ENCODE measurements at places on chromosomes 1 and 21.

DNA sequence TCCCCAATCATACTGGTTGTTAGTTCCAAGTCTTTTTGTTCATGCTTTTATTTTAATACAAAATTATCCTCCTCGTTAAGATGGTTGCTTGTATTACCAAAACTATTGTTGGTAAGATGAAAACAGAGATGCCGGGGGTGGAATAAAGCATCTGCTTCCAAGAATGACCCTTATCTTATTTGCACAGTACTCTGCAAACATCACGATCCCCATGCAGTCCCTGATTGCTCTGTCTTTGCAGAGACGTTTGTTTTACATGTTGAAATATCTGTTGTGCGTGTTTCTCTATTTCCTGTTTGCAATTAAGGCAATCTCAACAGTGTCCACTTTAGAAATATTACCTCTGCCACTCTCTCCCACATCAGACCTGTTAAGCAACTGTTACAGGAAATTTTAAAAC is 141.3 kb upstream of the NCAM2 start:
- DNase-seq = no peak

- no peak for DNase-seq
Observed at GRCh38 chr1:77143529-77144121, 75.6 kb downstream of the PIGK start.

DNA sequence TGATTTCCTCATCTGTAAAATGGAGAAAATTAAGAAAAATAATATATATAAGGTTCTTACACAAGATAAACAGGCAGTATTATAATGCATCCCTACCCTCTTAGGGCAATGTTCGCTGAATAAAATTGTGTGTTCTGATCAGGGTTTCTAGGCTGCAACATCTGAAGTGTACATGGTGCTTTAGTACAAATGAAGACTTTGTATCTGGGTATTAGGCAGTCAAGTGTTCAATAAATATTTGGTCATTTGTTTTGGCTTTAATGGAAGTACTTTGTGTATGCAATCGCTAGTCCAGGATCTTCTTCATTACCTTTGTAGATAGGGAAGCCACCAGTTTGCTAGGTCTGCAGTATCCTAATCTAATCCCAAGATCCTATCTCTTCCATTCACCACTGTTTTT is 28.1 kb downstream of the DNASE2B start:
- DNase-seq = no peak

DNA sequence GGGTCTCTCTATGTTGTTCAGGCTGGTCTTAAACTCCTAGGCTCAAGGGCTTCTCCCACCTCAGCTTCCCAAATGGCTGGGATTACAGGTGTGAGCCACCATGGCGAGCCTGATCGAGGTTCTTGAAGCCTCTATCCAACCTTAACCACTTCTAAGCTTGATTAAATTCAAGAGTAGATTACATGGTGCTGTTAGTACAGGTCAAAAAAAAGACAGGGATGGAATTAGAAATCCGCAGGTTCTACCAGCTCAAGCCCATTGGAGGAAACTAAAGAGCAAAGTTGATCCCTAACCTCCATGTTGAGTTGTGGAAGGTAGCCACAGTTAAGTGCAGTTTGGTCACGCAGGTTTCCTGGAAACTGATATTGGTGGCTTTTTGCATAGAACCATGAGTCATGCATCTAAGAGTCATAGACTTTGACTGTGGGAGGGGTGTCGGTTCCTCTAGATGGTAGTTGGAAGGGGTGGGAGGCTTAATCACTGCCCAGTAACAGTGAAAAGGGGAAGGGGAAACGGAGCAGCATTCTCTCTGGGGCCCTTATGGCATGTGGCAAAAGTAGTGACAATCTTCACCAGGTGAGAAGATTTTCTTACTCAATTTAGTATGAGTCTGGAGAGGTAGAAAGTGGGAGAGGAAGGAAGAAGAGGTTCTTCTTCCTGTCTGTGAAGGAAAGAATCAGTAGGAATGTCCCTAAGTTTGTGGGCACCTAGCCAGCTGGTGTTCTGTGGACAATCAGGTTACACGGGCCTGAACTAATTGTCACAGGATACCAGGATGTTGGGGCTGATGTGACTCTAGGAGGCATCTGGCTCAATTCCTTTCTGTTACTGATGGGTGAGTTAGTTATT is 7.0 kb downstream of the CD53 start:
- DNase-seq = peak; percentile 29

DNA sequence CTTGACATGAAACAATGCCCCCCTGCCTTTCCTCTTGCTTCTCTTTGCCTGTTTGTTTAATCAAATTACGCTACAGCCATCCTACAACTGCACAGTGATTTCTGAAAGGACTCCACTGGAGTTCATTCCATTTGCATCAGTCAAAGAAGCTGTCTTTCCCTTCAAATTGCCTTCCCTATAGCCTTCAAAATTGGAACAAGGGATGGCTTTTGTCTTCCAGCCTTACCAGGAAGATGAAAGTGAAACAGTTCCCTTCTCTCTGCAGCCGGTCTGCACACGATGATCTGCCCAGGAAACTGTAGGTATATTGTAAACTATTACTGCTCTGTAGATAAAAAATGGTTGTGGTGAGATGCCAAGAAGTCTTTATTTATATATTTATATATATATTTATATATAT is 65.6 kb upstream of the ETS2 start:
- no peak for DNase-seq

- DNase-seq = no peak
Observed at GRCh38 chr1:201609661-201610318, 70.9 kb downstream of the NAV1 start.

DNA sequence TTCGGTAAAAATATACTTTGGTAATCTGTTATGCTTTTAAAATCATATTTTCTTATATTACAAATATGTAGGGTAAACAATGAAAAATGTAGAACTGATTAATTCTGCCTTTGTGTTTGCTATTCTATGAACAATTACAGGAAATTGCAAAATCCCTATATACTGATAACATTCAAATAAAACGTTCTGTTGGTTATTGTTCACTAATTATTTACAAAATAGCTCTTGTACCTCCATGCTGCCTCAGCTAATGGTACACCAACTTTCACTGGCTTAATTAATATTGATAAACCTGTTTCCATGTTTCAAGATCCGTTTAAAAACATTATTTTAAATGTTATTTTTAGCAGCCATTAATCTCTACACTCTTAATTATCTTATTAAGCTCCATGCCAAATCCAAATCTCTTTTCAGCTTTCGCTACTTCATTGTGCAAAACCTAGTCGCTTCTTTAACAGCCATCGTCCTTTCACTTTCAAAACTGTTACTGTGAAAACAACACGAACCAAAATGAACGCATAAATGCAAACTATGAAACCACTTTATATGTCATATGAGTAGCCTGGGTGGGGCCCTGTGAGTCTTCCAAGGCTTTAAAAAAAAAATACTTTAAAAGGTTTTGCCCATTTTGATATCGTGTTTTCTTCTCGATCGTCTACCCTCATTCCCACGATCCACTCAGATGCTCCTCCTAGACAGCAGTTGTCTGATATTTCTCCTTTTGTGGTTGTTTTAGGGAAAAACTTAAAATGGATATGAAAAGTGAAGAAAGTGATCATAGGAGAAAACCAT is 807.1 kb downstream of the USP25 start:
- DNase-seq = no peak

- no peak for DNase-seq
Observed at GRCh38 chr21:24514081-24514733, 1093.1 kb downstream of the MRPL39 start.

GRCh38 chr1:45136984-45137383 is 69.4 kb downstream of the ZSWIM5 start:
- no peak for DNase-seq

- no peak for DNase-seq
Observed at GRCh38 chr1:39352881-39353280, 138.6 kb upstream of the BMP8A start.

DNA sequence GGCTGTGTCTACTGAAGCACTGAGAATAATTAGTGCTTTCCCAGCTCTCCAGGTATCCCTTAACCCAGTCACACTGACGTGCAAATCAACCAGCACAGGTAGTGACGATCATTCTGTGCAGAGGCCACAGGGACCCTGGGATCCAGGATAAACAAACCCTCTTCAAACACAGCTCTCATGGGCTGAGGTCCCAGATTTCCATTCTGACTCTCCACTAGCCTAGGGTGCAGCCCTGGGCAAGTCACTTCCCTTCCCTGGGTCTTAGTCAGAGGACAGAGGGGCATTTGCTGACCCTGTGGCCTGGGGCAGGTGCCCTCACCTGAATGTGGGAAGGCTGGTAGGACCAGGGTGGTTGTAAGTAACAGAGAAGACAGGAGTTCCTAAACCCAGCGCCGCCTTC is 724.7 kb downstream of the MATN1 start:
- DNase-seq = no peak

GRCh38 chr21:38768471-38769063 is 37.2 kb upstream of the ETS2 start:
- DNase-seq = peak; percentile 33

Data from GM13976 (cell line).